T-helper 9 cell (primary cell): ENCODE measurements at places on chromosomes 5 and 9.

DNA sequence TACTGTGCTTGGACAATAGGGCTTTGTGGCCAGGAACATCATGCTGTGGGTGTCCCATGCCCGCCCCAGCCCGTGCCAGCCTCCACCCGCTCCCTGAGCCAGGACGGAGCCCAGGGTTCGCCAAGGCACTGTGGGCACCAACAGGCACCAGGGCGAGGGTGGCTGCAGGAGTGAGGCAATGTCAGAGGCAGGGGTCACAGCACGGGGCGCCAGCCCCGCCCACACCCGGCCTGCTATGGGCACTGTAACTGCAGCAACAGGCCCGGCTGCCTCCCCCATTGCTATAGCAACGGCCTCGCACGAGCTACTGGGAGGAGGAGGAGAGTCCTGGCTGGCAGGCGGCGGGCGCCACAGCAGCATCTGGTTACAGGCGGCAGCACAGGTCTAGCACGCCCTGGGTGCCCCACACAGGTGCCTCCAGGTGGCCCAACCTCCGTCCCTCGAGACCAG, 2.5 kb downstream of the ABCA2 start:
- no peak for DNase-seq

GRCh38 chr9:129552064-129552463, 68.8 kb downstream of the C9orf50 start:
- DNase-seq = no peak

DNA sequence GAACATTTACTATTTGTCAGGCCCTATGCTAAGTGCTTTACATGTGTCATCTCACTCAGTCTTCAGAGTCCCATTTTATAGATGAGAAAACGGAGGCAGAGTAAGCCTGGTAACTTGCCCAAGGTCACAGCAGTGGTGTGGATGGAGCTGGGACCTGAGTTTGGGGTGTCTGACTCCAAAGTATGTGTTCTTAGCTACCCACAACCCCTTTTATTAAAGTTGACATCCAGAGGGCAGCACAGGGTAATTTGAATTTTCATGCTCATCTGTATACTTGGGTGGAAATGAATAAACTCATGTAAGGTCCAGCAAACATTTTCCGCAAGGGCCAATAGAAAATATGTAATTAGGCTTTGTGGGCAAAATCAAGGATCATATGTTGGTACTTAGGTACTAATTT, 93.4 kb upstream of the SLC25A48 start:
- no peak for DNase-seq

GRCh38 chr9:114629563-114630090, 18.5 kb downstream of the TMEM268 start:
- DNase-seq = no peak

DNA sequence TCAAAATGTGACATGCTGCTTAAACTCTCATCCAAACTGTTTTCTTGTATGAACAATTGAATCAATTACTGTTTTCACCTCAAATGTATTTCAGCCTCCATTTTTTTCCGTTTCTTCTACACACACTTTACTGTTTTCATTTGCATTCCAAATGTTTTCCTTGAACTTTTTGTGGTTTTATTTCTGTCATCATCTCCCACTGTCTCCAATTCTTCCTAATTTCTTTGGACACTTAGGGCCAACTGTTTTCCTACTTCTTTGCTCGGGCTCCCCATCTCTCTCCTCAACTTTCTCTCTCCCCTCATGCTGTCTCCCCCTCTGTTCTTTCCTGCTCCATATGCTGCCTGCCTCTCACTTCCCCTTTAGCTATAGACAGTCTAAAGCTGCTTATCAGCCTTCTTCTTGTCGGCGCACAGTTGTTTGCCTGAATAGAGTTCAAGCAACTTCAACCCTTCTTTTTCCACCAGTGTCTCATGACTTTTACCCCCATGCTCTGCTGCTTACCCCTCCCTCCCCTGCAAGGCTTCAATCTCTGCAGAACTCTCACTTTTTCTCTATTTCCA, 443.4 kb downstream of the DTWD2 start:
- DNase-seq = no peak

GRCh38 chr5:166562246-166562645, 1729.2 kb upstream of the WWC1 start:
- DNase-seq = no peak

DNA sequence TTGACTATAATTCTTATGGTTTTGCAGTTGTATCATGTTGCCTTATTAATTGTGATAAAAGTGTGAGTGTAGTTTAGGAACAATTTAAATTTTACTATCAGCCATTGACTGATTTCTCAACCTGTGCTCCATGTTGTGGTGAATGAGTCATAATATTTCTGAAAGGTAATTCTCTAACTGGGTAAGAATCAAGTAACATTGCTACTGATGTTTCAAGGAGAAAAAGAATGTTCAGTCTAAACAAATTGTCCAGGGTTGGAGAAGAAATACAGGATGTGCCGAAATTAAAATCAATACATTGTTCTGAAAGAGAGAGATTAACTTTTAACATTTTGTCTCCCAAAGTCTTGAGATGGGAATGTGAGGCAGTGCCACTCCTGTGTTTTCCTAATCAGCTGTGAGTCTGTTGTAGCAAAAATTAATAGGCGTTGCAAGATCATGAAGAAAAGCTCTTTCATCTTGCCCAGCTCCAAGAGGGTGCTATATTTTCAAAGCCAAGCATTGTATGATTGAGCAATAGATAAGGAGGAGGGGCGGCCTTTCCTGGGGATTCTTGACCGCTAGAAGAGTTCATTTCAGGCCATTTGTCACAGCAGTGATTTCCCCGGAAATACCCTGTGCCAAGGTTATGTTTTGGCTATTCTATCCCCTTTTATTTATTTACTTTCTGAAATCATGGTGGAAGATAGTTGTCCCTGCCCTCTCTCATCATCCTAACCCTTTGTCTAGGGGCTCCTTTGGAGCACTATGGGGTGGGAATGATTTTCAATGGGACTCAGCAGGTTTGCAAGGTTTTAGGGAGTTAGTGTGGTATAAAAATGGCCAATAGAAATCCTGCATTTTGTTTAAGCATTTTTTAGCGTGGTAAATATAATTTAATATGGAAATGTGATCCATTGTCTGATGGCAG, 151.6 kb downstream of the FOCAD start:
- DNase-seq = no peak

GRCh38 chr5:58774937-58775336, 192.1 kb downstream of the RAB3C start:
- no peak for DNase-seq

GRCh38 chr5:28313953-28314352, 1275.6 kb upstream of the CDH9 start:
- DNase-seq = no peak

DNA sequence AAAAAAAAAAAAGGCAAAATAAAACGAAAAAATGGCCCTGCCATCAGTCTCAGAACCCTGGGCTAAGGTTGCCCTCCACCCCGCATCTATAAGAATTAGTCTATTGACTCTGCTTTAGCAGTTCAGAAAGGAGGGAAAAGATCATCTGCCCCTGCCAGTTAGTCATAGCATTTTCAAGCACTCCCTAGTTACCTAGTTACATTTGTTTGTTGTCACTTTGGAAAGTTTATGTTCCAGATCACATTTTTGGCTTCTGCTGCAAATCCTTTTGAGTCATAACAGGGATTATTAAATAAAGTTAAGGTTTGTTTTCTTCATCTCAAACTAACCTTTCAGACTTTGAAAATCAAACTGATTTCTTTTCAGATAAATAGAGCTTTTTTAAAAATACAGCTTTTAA, 52.1 kb downstream of the AQP7 start:
- DNase-seq = no peak

- DNase-seq = no peak
These were observed 221.3 kb downstream of the GRIA1 start for GRCh38 chr5:153711755-153712154.

DNA sequence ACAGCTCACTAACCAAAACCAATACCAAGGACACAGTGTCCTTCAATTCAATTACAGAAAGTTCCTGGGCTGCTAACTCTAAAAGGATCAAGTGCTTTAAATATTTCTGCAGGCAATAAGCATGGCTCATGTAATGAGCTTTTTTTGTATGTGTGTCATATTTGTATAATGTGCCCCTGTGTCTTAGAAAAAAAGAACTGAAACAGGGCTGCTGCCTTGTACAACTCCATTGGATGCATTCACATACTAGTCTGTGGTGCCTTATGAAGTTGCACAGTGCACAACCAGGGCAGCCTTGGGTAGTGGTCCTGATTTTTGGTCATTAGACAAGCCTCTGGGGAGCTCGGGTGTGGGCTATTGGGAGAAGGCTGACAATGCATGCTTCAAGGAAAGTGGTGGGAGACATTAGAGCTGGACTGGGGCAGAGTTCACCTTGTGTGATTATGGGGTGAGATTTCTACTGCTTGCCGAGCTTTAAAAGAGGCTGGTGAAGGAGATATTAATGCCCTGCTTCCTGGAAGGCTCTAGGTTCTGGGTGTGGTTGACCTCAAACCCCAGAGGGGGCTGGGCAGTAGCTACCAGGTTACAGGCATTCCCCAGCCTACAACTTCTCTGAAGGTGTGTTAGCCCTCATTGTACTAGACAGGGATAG, 3.6 kb upstream of the CPEB4 start:
- peak; percentile 37 for DNase-seq

GRCh38 chr9:111250875-111251842, 78.9 kb downstream of the OR2K2 start:
- DNase-seq = no peak

- no peak for DNase-seq
These were observed 214.9 kb upstream of the WWC1 start for GRCh38 chr5:168076561-168076991.

GRCh38 chr9:134716067-134716466, 74.5 kb downstream of the COL5A1 start:
- no peak for DNase-seq

GRCh38 chr5:160263326-160263855, 34.1 kb downstream of the FABP6 start:
- DNase-seq = no peak

- DNase-seq = no peak
These were observed 9.4 kb upstream of the RAD23B start for GRCh38 chr9:107273634-107274033.

DNA sequence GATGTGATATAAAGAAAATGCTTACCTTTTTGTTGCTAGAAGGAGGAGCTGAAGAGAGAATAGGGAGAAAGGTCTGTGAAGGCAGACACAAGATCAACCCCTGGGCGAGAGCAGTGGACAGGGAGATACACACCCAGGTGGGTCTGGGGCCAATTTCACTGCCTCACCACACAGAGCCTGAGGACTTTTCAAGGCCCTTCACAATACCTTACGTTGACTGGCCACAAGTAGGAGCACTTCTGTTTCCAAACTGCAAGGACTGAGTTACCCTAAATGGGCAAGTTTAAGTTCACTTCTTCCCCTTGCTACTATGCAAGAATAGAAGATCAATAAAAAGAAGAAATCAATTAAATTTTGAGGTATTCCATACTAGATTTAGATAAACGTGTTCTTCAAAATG, 174.5 kb upstream of the SLC12A2 start:
- DNase-seq = no peak

DNA sequence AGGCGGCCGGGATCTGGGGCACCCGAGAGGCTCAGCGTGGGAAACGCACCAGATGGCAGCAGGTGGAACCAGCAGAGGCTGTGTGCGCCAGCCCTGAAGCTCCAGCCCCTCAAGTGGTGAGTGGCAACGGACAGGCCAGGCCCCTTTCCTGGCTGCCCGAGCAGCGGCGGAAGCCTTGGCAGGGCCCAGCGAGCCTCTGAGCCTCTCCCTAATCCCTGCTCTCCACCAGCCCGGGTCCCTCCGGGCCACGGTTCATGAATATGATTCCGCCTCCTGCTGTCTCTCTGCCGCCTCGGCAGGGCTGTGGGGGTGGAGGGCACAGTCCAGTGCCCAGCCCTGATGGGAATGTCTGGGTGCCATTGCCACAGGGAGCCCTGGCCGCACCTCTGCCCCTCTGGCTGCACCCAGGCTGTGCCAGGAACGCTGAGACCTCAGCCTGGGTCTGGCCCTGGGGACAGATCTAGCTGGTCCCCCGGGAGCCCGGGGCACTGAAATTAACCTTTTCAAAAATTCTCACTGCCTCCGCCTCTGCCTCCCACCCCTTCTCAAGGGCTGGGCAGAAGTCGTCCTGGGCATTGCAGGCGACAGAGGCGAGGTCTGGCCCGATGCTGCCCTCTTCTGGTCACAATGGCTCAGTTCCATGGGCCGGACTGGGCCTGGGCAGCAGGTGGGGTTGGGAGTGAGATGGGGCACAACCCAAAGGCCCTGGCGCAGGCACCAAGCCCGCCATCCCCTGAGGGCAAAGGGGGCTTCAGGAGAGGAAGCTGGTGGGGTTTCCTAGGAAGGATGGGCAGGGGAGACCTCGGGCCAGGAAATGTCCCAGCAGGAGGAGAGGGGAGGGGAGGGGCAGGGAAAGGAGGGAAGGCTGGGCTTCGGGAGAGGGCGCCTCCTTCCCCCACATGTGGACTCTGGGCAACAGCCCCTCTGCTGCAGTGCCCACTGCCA, 20.3 kb downstream of the CCDC187 start:
- peak; percentile 66 for DNase-seq

GRCh38 chr5:177290816-177291596, 12.5 kb downstream of the RAB24 start:
- no peak for DNase-seq

DNA sequence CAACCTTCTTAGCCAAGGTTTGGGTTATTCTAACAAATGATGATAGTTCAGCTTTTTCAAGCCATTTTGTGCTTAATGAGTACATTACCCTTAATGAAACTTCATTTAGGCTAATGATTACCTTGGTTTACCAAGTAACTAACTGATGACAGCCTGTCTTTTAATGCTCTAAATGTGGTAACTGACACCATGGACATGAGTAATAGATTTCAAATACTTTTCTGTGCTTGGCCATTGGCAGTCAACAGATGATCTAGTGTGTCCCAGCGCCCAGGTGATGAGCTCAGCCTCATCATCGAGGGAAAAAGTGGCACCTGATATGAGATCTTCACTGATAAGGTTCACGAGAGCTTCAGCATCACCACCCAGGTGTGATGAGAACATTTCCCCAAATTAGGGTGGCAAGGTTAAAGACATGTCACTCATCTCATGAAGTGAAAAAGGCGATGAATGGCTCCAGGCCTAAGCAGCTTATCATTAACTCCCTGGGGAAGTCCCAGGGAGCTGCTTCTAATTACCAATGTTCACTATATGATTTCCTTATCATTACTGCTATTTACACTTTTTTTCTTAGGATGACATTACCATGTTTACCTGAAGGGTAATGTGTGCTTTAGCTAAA, 296.0 kb downstream of the SPOCK1 start:
- no peak for DNase-seq

DNA sequence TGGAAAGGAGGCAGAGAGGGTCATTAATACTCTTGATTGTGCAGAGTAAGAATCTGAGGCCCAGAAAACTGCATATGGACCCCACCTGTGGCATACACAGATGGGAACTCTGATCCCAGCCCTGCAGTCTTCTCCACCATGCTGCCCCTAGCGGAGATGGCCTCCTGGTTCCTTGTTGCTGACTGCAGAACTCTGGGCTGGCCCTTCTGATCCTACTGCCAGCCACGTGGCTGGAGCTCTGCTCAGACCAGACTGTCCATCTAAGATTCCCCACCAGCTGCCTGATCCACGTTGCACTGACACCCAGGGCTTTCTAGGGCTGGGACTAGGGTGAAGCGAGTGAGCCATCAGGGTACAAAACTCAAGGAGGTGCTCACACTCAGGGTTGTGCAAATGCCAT, 245.7 kb upstream of the NR4A3 start:
- no peak for DNase-seq

GRCh38 chr5:118326481-118327045, 661.8 kb downstream of the DTWD2 start:
- no peak for DNase-seq
